ENCODE measurements at places on chromosomes 12 and 14. TPM values are rescaled to one million over a fixed set of nuclear protein-coding genes. Genes with fewer than 3 reads are reported as not detected.

DNA sequence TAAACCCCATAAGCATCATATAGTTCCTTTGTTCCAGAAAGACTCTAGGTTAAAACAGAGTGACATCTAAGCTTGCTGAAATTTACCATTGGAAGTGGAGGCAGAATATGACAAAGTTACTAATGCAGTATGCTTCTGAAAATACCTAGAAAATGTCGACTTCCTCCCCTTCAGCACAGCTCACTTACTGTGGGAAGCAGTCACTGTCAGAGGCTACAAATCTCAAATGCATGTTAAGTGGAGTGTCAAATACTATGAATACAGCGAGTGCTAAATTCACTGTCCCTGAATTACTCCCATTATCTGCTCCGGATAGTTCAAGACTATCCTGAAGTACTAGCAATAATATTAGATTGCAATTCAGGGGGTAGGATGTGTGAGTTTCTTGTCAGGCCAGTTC, 1454.6 kb downstream of the AACS start:
- DNase-seq: no peak

GRCh38 chr12:105267711-105268110, 31.7 kb upstream of the APPL2 start:
- no peak for DNase-seq

- no peak for DNase-seq
Observed at GRCh38 chr14:99660794-99661193, 15.9 kb downstream of the HHIPL1 start.

The PTPRQ gene
- not detected for polyA plus RNA-seq

DNA sequence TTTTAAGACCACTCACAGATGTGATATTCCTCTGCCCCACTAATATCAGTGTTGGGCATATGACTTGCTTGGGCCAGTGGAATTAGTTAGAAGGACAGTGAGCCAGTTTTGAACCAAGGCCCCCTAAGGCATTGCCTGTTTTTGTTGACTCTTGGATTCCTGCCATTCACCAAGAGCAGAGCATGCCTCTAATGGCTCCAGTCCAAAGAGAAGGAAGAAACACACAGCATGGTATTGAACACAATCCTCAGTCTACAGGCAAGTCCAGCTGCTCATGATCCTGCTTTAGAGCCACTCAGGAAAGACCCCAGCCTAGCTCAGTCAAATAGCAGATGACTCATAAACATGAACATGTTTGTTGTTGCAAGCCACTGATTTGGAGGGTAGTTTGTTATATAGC, 1201.5 kb downstream of the BCL11B start:
- DNase-seq: peak; percentile 44

The ADAM21 gene
- 0.18 TPM for polyA plus RNA-seq

GRCh38 chr12:94039199-94039840, 109.1 kb upstream of the PLXNC1 start:
- no peak for DNase-seq

DNA sequence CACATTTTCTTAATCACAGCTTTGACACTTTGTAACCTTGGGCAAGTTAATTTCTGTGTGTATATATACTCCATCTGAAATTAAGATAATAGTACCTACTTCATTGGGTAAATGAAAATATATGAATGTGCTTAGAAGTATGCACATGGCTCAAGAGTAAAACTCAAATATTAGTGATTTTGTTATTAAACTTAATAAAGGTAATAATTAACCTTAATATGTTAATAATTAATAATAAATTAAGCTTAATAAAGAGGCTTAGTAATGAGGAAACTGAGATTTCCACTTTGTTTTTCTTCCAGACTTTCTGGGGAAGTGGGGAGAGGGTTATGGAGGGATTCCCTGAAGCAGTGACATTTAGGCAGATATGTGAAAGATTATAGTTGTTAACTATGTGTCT, 19.8 kb downstream of the USP15 start:
- no peak for DNase-seq

- peak; percentile 31 for DNase-seq
Observed at GRCh38 chr12:27652174-27652763, 44.0 kb upstream of the REP15 start.

- DNase-seq: no peak
Observed at GRCh38 chr12:50041962-50042361, 15.4 kb upstream of the ASIC1 start.

DNA sequence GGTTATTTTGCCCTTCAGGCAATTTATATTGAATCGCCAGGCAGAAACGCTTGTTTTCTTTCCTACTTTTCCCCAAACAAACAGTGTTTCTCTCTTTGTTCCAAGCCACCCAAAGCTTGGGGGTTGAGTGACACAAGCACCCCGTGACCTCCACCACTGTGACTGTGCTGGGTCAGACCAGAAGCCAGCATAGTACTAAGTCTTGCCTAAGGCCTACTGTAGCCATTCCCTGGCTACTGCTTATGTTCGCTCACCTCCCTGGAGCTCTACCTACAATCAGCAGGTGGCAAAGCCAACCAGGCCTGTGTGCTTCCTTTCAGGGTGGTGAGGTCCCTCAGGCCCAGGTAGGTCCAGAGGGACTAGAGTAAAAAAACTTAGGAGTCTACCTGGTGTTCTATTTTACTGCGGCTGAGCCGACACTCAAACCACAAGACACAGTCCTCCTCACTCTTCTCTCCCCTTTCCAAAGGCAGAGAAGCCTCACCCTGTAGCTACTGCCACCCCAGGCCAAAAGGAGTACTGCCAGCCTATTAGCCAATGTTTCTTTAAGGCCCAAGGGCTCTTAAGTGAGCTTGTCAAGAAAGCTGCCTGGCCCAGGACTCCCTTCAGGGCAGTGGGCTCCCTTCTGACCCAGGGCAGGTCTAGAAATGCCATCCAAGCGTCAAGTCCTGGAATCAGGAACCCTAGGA, 411.8 kb upstream of the MIS18BP1 start:
- DNase-seq: no peak

- peak; percentile 59 for DNase-seq
Observed at GRCh38 chr12:75489613-75490210, 9.2 kb downstream of the GLIPR1 start.

The LRRK2 gene
- polyA plus RNA-seq: 0.12 TPM

The GDF3 gene
- polyA plus RNA-seq: not detected

DNA sequence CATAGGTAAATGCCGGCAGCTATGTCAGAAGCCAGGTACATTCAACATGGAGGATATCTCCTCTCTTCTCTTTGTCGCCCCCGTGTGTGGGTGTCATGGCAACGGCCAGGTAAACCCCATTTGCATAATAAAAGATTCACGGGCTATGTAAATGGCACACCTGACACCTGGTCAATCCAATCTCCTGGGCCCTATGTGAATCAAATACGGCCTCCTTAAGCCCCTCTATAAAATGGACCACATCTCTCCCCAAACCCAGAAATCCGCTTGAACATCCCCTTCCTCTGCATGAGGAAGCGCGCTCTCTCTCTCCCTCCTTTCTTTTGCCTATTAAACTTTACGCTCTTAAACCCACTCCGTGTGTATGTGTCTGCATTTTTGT, 363.7 kb downstream of the SOX5 start:
- no peak for DNase-seq

DNA sequence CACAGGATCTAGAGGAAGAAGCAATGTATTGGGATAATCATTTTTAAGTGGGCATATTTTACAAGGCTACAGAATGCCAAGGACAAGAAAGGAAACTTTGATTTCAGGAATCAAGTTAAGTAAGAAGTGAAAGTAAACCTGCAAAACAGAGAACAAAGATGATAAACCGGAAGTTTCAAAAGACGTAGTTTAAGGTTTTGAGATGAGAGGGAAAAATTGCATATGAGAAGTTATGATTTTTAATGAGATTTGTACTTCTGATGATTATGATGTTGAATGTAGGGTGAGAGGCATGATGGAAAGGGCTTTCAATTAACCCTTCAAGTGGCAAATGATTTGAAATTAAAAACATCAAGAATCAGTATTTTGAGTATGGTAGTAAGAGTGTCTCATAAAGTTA, 134.9 kb downstream of the CAPZA3 start:
- DNase-seq: no peak

DNA sequence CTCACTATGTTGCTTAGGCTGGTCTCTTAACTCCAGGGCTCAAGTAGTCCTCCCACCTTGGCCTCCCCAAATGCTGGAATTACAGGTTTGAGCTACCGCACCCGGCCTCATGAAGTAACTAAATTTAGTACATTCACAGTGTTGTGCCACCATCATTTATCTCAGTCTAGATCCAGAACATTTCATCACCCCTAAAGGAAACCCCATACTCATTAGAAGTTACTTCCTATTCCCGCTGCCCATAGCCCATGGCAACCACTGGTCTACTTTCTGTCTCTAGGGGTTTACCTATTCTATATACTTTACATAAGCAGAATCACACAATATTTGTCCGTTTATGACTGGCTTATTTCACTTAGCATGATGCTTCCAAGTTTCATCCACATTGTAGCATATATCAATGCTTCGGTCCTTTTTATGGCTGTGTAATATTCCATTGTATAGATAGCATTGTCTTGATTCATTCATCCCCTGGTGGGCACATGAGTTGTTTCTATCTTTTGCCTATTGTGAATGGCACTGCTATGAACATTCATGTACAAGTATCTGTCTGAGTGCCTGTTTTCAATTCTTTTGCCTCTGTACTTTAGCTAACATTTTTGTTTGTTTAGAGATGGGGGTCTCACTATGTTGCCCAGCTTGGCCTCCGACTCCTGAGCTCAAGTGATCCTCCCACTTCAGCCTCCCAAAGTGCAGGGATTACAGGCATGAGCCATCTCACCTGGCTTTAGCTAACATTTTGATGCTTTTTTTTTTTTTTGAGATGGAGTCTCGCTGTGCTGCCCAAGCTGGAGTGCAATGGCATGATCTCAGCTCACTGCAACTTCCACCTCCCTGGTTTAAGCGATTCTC, 10.2 kb upstream of the SH2B3 start:
- DNase-seq: no peak

DNA sequence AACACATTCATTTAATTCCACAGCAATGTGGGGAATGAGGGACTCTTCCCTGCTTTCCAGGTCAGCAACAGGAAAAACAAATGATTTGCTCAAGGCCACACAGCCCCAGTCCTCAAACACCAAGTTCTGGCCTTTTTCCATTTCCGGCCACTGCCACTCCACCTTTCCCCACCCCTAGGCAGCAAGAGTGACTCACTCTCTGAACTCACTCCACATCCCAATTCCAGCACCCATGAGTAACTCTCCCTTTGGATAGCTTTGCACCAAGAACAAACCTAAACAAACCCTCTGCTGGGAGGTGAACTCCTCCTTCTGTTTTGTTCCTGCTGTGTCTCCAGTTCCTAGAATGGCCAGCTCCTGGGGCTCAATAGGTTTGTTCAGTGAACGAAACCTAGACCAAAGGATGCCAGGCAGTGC, 30.4 kb upstream of the PLEKHG6 start:
- DNase-seq: peak; percentile 87

DNA sequence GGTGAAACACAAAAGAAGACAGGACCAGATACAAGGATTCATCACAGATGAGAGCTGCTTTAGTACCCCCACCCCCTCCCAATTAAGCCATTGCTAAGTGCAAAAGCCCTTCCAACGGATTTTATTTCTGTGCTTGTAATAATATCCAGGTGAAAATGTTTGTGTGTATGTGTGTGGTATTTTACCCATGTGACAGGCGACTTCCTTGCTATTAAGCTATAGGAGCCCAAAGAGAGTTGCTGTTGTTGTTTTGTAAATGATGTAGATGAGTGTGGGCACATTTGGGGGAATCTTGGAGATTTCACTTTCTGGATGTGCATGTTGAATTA, 3.2 kb upstream of the HOXC4 start:
- DNase-seq: no peak

The KRT85 gene
- not detected for polyA plus RNA-seq

The SLC8A3 gene
- polyA plus RNA-seq: not detected

The NFATC4 gene
- polyA plus RNA-seq: 13.1 TPM

DNA sequence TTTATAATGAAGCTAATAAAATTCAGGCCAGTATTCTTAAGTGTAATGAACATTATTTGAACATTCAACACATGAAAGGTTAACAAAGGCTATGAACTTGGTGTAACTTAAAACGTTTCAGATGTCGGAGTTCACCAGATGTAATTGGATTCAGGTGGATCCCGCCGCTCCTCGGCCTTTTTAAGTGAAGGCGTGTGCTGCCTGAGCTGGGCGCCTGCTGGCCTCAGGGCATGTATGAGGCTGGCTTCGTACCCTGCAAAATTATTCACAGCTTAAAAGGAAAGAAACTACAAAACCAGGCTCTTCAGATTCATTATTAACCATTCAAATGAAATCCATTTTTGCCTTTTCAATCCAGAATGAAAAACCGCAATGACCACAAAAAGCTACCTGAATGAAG, 69.9 kb downstream of the WIF1 start:
- no peak for DNase-seq

DNA sequence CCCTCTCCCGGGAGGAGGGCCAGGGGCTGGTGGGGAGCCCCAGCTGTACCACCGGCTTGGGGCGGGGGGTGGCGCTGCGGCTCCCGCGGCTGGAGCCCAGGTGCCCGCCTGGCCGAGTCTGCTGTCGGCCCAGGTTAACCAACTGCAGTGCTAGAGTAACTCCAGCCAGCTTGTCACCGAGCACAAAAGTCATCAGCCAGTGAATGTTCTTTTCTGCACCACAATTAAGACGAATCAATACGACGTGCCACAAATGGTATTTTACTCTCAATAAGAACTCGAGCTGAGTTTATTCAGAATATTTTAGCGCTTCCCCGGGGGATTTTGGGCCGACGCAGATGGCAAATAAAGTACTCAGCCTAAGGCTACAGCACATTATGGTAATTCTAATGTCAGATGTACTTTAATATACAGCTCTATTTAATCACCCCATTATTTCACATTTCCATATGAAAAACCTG, 83.2 kb downstream of the BCL11B start:
- DNase-seq: peak; percentile 20

- peak; percentile 58 for DNase-seq
Observed at GRCh38 chr12:11731455-11731854, 82.0 kb downstream of the ETV6 start.

- peak; percentile 4 for DNase-seq
Observed at GRCh38 chr12:74490390-74491064, 47.1 kb upstream of the ATXN7L3B start.

DNA sequence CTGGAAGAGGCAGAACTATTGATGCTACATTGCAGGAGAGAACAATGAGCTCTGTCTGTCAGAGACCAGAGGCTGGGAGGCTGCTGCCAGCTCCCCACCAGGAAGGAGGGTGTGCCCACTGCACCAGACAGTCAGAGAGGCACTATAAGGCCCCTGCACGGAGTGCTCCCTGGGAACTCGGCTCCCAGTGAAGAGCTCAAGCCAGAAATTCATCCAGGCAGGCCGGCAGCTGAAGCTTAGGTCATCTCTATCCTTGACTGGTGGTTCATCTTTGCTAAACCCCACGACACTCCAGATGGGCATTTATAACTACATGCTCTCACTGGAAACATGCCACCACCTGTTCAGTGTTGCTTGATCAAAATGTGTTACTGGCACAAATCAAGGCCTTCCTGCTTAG, 65.1 kb upstream of the GPATCH2L start:
- DNase-seq: peak; percentile 61

- no peak for DNase-seq
Observed at GRCh38 chr14:32364941-32365340, 35.8 kb downstream of the AKAP6 start.
